Cardiac muscle cell (in vitro differentiated cells and primary cell): ENCODE measurements at places on chromosomes 1 and 21. TPM values are rescaled to one million over a fixed set of nuclear protein-coding genes. Genes with fewer than 3 reads are reported as not detected.
A peak's percentile ranks its signal among the peaks of the same experiment; 100 is the strongest.

Gene ATAD3C
- total RNA-seq = 0.21 and 0.28 TPM in 2 replicates

Gene ATPAF1
- 83.6 and 100 TPM in 2 replicates for total RNA-seq

Gene KRTAP12-2
- total RNA-seq = not detected in 2 replicates

Gene S100A11
- total RNA-seq = 22.5 and 29.6 TPM in 2 replicates

DNA sequence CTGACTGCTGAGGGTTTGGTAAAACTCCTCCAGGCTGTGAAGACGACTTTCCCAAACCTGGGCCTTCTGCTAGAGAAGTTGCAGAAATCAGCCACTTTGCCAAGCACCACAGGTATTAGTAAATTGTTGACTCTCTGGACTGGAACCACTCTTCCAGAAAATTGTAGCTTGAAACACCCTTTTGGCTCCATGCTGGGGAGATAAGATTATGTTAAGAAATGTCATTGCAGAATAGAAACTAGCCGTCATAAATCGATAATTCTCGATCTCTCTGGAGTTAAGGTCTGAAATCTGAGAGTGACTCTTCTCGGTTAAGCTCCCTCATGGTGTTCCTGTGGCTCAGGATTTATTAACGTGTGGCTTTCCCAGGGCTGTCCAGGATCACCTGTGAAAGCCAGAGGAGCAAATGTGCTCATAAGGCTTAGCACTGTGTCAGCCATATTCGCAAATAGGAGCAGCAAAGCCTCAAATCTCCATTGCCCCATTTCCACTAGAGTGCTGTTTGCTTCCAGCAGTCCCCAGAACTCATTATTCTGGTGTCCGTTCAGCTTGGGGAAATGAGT, 54.6 kb downstream of the ZBTB40 start:
- DNase-seq = no peak

- peak; percentile 74 for DNase-seq
These were observed 28.6 kb upstream of the PLEKHG5 start for GRCh38 chr1:6519935-6520671.

- DNase-seq = peak; percentile 12
These were observed 233.0 kb upstream of the IRF2BP2 start for GRCh38 chr1:234842726-234843641.

- no peak for DNase-seq
These were observed 85.1 kb downstream of the NID1 start for GRCh38 chr1:235979716-235980333.

DNA sequence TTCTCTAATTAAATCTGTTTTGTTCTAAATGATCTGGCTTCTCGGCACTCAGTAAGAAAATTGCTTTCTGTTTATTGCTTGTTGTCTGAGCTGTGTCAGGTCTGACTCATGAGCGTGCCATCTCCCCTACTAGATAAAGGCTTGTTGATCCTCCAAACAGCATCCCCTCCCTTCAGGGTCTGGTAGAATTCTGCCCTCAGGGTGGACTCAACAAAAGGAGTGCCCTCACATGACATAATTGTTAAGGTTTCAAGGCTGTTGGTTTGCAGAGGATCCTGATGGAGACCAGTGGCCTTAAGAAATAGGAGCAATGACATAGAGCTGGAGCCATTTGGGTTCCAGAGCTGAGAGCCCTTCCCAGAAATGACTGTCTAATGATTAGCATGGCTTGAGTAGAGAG, 36.0 kb upstream of the ATP2B4 start:
- peak; percentile 55 for DNase-seq

- DNase-seq = peak; percentile 37
These were observed at the start of gene HIVEP3 for GRCh38 chr1:41918450-41919043. TSS of gene HIVEP3 (minus strand) at chr1:41918922.
